CD4-positive, alpha-beta T cell treated with Interleukin-10 for 1 hour (primary cell): ENCODE measurements at places on chromosomes 1 and 21.

- no peak for DNase-seq
These were observed 6.2 kb downstream of the BARHL2 start for GRCh38 chr1:90710579-90711536.

DNA sequence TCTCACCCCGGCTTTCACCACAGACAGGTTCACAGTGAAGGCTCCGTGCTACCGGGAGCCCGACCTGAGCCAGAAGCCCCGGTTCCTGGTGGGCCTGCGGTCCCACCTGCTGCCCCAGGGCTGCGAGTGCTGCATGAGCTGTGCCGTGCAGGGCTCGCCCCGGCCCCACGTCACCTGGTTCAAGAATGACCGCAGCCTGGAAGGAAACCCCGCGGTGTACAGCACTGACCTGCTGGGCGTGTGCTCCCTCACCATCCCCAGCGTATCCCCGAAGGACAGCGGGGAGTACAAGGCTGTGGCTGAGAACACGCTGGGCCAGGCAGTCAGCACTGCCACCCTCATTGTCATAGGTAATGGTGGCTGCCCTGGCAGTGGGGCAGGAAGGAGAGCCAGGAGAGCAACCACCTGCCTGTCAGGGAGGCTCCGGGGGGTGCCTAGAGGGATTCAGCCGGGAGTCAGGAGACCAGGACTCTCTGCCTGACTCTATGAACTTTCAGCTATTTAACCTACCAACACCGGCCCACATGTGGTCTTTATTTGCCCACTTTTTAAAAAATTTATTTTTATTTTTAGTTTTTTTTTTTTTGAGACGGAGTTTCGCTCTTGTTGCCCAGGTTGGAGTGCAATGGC is 36.4 kb downstream of the IGFN1 start:
- no peak for DNase-seq

DNA sequence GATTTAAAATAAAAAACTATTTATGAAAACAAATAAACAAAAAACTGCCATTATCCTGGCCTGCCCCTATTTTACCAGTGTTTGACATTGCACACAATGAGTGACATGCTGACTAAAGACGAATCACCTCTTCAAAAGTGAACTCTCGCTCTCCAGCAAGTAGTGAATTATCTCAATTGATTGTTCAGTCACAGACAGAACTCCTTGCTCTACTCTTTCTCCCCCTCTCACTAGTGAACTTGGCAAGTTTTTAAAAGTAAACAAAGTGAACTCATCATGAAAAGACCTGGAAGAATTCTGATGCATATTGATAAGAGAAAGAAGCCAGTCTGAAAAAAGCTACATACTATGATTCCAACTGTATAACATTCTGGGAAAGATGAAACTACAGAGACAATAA is 4.7 kb upstream of the C1orf52 start:
- no peak for DNase-seq

GRCh38 chr1:234645964-234646363 is 36.0 kb upstream of the IRF2BP2 start:
- no peak for DNase-seq

DNA sequence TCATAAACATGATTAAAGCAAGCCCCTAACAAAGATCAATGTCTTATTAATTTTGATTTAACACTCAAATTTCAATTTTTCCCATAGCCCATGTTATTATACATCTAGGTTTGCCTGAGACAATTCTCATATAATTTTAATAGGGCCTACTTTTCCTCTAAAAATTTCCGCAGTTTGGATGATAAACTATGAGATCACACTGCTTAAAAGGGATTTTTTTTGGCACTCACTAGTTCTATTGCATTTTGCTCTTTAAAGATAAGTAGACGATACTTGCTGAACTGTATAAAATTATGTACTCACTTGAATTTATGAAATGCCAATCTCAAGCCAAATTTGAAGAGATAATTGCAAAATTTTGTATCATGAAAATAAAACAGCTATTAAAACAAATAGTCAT is 480.4 kb upstream of the ZRANB2 start:
- no peak for DNase-seq

DNA sequence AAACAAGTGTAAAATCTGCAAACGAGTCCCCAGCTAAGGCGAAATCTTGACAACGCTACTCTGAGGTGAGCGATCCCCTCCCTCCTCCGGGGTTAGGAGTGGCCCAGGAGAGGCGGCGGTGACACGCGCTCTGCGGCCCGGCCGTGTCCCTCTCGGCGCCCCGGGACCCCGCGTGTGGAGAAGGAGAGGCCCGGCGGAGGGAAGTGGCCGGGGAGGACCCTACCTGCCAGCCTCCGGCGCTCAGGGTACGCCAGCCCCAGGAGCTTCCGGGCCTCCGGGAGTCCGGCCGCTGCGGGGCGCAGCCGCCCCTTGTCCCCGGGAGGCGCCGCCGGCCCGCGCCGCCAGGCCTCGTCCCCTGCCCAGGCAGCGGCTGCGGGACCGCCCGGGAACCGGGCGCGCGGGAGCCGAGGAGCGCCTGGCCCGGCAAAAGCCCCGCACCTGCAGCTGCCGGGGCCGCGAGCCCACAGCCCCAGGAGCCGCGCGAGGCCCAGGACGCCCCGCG is 543 bp downstream of the ABCB10 start:
- DNase-seq: peak; percentile 24

DNA sequence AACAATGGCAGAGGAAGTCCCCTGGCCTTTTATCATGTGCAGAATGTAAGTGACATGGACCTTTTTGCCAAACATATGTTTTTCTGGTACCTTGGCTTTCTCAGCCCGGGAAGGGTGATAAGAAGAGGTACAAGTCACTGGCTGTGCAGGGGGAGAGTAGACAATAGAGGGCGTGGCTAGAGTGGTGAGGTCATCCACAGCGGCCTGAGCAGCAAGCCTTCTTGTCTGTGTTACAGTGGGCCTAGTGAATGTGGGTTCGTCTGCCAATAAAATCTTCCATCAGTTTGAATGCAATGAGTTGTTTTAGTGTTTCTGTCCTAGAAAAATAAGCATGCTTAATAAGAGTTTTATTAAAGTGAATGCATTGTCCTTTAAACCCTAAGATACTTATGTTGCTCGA is 59.0 kb upstream of the PGD start:
- DNase-seq: no peak

GRCh38 chr1:210456731-210457255 is 128.1 kb downstream of the HHAT start:
- no peak for DNase-seq

- no peak for DNase-seq
These were observed 553.9 kb downstream of the DPYD start for GRCh38 chr1:97366984-97367383.

DNA sequence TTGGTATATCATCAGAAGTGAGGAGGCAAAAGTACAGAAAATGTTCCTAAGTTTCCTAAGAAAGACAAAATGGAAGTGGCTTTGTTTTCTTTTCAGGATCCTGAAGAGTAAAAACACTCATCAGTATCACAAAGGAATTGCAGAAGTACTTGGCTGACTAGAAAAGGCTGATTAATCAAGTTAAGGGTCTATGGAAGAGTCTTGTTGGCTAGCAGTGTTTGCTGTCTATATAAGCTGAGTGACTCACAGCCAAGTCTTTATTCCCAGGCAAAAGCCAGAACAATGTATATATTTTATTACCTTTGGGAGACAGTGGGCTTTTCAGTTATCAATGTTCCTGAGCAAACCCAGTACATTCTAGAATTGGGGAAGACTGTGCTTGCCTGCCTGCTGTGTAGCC is 777.0 kb downstream of the PLA2G4A start:
- no peak for DNase-seq

DNA sequence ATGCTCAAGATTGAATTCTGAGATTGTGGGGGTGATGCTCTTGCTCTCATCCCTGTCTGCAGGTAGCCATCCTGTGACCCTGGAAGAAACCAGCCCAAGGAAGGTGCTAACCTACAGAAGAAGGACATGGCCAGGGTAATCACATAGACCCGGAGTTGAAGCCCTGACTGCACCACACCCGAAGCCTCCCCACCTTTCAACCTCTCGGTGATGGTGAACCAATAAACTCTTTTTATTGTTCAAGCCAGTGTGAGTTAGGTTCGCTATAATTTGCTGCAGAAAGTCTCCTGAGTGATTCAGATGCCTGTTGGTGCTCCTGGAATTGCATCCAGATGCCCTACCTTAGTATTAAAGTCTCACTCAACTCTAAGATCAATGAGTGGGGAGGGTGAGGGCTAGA is 163.6 kb downstream of the PLPP3 start:
- no peak for DNase-seq

- DNase-seq: no peak
These were observed 170.7 kb upstream of the GALNT2 start for GRCh38 chr1:229896306-229896705.

DNA sequence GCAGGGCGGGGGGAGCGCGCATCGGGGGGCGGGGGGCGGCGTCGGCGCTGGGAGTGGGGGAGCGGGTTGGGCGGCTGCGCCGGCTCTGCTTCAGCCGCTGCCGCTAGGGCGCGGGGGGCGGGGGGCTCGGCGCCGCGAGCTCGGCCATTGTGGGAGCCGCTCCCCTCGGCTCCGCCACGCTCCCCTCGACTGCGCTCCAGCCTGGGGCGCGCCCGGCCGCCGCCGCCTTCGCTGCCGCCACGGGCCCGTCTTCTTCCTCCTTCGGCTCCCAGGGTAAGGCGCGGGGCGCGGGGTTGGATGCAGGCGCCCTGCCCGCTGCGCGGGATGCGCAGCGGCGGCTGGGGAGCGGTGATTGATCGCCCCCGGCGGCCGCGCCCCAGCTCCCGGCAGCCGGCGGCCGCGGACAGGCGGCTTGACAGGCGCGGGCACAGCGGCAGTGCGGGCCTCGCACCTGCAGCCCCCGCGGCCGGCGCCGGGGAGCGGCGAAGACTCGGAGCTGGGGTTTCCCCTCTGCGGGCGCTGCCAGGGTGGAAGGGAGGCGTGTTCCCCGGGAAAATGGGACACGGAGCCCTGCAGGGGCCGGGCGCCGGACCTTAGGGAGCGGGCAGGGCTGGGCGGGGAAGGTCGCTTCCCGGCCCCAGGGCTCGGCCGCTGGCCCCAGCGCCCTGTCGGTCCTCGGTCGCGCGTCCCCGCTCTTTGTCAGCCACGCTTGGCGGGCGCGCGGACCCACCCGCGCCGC is 55.3 kb downstream of the NDUFS5 start:
- no peak for DNase-seq

DNA sequence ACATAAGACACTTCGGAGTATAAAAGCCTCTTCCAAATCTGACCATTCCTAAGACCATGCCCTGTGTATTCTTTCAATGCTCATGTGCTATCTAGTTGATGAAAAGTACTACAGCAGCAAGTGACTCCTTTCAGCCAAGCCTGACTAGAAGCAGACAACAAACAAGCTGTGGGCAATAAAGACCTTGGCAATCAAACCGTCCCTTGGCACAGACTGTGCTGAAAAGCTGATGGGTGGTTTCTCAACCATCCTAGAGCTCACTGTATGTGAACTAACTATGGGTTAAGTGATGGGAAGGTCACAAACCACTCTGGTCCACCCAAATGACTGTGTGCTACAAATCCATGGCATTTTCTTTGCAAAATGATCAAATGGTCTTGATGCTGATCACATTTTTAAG is 94.0 kb downstream of the KIAA0319L start:
- DNase-seq: no peak

GRCh38 chr1:194830387-194830786 is 1644.0 kb upstream of the B3GALT2 start:
- DNase-seq: no peak

- no peak for DNase-seq
These were observed 209.5 kb downstream of the TOMM20 start for GRCh38 chr1:234918961-234919761.

- peak; percentile 82 for DNase-seq
These were observed 35.8 kb downstream of the SLC2A1 start for GRCh38 chr1:42922687-42923366.

DNA sequence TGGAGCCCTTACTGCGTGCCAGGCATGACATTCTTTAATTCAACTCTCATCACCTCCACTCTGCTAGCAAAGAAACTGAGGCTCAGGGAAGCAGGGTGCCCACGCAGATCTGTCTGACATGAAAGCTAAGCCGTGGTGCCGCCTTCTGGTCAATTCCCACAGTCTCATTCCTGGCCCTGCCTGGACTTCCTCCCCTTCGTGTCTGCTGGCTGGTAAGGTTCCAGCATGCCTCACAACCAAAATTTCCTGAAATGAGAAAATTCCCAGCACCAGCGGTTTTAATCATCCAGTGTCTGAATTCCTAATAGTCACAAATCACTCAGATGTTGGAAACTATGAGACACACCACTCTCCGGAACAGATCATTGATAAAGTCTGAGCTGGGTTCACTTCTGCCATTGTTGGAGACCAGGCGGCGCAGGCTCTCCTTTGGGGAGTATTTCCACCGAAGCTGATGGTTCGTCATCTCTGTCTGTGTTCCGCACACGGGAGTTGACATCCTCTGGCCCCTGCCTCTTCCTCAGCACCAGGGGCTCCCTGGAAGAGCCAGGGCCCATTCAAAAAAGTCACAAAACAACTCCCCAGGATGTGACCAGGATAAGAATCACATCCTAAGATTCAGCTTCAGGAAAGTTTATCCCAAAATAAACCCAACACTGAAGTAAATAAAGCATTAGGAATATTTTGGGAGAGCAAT is 167.7 kb downstream of the PLPP3 start:
- DNase-seq: no peak

DNA sequence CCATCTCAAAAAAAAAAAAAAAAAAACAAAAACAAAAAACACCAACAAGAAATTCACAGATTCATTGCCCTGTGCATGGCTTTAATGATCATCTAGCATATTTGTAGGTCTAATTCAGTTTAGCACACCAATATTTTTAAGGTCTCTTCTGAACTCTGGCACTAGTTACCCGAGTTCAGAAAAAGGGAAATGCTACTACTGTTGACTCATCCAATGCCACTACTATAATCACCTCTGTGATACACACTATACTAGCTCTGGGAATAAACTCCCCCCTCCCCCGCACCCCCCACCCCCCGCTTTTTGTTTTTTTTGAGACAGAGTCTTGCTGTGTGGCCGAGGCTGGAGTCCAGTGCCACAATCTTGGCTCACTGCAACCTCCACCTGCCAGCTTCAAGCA is 55.6 kb downstream of the FBXO42 start:
- no peak for DNase-seq

- no peak for DNase-seq
These were observed 16.5 kb upstream of the SETDB1 start for GRCh38 chr1:150909585-150910180.

- no peak for DNase-seq
These were observed 16.7 kb upstream of the LDLRAP1 start for GRCh38 chr1:25526753-25527152.

DNA sequence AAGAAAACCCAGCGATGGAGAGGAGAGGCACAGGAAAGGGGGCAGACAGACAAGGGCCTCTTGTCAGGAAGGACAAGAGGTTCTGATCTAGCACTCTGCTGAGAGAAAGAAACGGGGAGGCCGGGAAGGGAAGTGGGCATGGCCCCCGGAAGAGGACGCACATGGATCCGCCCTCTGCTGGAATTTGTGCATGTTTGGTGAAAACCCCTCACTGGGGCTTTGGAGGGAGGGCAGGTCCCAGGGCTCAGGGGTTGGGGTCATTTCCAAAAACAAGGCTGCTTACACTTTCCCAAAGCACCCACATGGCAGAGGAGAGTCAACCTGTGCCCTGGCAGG is 32.4 kb upstream of the ECE1 start:
- no peak for DNase-seq

- DNase-seq: no peak
These were observed 49.4 kb upstream of the COL18A1 start for GRCh38 chr21:45355573-45355972.

GRCh38 chr21:42819861-42820615 is 59.3 kb downstream of the WDR4 start:
- DNase-seq: no peak

GRCh38 chr1:178119628-178120027 is 25.7 kb downstream of the RASAL2 start:
- no peak for DNase-seq
